NCI-H1930 (cell line): ENCODE measurements at places on chromosomes 6 and 20.

DNA sequence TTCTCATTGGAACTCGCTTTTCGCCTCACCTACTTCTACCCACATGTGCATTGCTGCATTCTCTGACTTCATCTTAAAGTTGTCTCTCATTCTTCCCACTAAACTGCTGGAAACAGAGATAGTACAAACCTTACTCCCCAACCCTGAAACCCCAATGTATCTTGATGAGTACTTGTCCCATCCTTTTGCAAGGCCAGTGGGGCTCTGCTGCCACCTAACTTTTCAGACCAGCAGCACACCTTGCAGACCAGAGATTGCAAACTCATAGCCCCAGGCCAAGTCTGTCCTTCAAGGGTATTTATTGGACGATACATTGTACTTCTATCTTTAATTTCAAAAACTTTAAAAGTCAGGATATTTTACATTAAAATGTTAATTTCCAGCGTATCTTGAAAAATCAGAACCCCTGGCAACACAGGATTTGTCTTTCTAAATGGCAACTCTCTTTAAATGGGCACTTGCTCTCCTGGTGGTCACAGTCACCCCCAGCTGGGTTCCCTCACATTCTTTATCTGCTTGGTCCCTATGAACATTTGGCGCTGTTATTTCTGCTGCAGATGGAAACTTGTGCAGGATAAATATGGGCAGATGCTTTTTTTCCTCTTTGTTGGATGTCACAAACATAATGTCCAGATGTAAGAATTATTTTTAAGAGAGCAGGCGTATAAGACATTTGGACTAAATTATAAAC is 83.9 kb downstream of the SOD2 start:
- DNase-seq: peak; percentile 7

DNA sequence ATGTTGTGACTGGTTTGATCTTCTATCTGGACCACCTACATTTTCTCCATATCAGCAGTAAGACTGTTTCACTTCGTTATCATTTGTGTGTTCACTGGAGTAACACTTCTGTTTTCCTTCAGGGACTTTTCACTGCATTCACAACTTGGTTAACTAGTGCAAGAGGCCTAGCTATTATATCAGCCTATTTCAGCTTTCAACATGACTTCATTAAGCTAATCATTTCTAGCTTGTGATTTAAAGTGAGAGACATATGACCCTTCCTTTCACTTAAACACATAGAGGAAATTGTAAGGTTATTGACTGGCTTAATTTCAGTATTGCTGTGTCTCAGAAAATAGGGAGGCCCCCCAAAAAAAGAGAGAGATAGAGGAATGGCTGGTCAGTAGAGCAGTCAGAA is 622.8 kb upstream of the NRSN1 start:
- no peak for DNase-seq

- DNase-seq: no peak
Observed at GRCh38 chr6:35082046-35082732, 59.0 kb downstream of the TCP11 start.

DNA sequence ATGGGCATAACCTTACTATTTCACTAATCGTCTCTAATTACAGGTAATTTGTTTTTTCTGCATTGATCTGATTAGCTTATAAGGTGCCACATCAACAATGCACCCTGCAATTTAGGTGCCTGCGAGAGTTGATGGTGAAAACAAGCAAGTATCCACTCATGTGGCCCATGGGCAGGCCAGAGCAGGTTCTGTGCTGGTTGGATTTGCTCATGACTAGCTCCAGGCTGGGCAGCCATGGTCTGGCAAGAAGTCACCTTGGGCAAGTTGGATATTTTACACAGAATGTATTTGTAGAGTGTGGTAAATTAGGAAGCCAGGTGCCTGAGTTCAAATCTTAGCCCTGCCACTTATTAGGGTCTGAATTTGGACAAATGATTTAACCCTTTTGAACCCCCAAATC is 25.3 kb downstream of the RAB44 start:
- DNase-seq: no peak

GRCh38 chr6:152129691-152130151 is 322.2 kb downstream of the ESR1 start:
- DNase-seq: no peak

GRCh38 chr6:164928057-164928727 is 381.2 kb downstream of the C6orf118 start:
- no peak for DNase-seq

- DNase-seq: no peak
Observed at GRCh38 chr6:2883673-2884072, 19.4 kb downstream of the SERPINB9 start.

DNA sequence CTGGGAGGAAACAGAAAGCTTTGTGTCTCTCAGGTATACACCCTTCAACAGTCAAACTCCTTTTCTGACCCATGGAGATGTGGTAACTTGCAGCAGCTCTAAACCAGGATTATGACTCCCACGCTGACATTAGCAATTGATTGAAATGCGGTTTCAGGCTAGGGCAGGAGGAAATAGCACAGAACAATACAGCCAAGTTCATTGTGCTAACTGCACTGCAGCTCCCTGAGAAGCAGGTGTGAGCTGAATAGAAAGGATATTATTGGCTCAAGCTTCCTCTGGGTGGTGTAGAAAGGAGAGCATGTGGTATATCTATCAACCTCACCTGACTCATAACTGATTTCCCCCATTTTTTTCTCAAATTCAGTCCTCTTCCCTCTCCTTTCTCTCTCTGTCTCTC is 612.3 kb upstream of the BTBD3 start:
- DNase-seq: no peak

GRCh38 chr6:106430466-106430865 is 69.9 kb downstream of the CRYBG1 start:
- no peak for DNase-seq

- DNase-seq: no peak
Observed at GRCh38 chr6:25089442-25089841, 153.7 kb upstream of the RIPOR2 start.

DNA sequence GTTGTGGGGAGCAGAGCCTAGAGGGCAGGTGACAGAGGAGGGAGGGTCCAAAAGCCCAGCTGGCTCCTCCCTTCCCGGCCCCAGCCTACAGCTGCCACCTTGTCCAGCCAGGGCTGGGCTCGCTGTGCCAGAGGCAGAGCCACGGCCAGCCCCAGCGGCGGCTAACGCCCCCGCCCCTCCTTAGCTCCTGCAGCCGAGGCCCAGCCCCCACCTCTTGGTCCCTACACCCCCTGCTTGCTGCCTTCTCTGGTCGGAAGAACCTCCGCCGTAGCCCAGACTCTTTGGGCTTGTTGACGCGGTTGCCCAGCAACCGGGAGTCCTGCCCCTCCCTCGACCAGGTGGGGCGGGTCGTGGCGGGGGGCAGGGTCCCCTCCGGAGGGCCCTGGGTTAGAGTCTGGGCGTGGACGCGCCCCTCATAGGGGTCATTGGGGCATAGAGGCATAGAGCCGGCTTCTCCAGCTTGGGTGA is 521 bp upstream of the LKAAEAR1 start:
- no peak for DNase-seq

DNA sequence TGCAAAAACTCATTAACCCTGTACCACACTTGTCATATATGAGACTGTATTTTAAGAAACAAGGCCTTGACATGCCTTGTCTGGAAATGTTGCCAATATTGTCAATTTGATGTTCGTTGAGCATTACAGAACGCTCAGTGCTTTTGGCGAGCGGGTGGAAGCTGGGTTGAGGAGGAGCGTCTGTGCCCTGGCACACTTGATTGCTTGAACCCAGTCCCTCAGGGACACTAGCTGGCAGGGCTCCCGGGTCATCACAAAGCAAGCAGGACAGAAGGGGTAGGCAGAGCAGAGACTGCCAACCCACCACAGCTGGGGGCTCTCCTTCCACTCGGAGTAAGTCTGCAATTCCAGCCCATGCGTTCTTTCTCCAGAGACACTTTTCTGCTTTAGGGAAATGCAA is 286.3 kb downstream of the KHDC1L start:
- DNase-seq: no peak

DNA sequence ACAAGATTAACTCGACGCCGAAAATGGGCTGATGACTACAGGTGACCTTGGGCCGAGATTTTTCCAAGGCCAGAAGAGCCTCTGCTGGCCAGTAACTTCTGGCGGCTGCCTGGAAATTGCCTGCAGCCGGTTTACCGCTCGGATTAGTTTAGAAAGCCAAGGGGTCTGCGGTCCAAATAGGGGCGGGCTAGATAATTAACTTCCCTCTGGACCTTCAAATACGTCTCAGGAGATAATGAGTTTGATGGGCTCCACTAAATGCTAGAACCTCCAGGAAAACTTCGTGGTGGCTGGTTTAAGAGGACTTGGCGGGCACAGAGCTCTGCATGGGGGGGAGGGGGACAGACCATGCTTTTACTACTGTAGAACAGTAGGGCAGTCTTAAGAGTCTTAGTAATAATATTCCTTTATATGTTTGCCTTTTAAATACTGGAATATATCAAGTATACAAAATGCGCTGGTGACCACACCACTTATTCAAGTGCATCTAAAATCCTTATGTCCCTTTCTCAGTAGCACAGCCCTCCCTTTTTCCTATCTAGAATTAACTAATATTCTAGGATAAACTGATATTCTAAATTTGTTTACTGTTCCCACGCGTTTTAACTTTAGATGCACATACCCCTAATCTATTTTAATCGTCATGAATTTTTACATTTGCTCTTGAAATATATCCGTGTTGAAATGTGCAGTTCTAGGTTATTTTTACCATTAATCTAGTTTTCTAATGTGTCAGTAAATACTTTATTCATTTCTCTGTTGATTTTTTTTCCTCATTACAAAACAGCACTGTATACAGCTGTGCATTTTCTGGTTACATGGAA is 107.5 kb upstream of the PRSS16 start:
- no peak for DNase-seq
